ENCODE measurements at places on chromosomes 5 and 9.

DNA sequence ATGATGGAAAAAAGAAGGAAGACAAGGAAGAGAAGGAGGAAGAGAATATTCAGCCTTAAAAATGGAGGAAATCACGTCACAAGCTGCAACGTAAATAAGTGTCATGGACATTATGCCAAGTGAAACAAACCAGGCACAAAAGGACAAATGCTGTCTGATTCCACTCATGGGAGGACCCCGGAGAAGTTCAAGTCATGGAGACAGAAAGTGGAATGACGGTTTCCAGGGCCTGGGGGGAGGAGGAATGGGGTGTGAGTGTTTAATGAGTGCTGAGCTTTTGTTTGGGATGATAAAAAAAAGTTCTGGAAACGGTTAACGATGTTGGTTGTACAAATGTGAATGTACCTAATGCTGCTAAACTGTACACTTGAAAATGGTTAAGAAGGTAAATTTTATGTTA is 439.5 kb downstream of the GADD45G start:
- DNase-seq = no peak

- no peak for DNase-seq
Observed at GRCh38 chr5:35171078-35171477, 59.2 kb downstream of the PRLR start.

- DNase-seq = no peak
Observed at GRCh38 chr9:114202396-114202795, 47.1 kb downstream of the COL27A1 start.

- DNase-seq = no peak
Observed at GRCh38 chr5:95511606-95512005, 43.2 kb downstream of the SKIC3 start.

GRCh38 chr5:108720391-108720790 is 27.3 kb upstream of the FER start:
- no peak for DNase-seq

DNA sequence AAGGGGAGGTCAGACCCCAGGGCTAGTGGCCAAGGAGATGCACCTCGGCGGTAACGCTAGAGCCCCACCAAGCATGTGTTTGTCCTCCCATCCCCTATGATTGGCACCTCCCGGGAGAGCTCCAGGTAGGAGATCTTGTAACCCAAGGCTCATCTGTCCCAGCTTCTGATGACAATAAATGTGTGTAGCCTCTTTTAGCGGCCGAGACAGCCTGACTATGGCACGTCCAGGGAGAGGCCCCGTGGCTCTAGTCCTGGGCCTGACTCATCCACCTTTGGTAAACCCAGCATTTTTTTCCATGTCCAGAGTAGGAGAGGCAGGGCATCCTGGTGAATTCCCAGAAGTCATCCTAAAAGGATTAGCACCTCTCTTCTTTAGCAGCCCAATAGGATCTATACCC is 39.2 kb downstream of the IRF1 start:
- no peak for DNase-seq

DNA sequence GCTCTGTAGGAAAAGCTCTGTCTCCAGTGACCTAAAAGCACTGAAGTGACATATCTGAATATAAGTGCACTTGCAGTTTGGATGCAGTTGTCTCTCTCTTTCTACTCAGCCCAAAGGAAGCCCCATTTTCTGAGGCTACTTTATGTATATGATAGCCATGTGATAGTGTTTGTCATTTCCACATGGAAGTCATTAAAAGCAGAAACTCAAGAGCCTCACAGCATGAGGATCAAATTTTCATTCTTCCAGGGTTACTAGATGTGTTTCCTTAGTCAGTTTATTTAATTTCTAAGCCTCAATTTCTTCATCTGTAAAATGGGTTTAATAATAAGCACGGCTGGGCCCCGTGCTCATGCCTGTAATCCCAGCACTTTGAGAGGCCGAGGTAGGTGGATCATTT is 36.7 kb downstream of the RNF44 start:
- DNase-seq = no peak

DNA sequence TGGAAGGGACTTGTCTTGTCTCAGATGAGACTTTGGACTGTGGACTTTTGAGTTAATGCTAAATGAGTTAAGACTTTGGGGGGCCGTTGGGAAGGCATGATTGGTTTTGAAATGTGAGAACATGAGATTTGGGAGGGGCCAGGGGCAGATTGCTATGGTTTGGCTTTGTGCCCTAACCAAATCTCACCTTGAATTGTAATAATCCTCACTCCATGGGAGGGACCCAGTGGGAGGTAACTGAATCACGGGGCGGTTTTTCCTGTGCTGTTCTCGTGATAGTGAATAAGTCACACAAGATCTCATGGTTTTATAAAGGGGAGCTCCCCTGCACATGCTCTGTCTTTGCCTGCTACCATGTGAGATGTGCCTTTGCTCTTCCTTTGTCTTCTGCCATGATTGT is 72.1 kb downstream of the RAI14 start:
- no peak for DNase-seq

DNA sequence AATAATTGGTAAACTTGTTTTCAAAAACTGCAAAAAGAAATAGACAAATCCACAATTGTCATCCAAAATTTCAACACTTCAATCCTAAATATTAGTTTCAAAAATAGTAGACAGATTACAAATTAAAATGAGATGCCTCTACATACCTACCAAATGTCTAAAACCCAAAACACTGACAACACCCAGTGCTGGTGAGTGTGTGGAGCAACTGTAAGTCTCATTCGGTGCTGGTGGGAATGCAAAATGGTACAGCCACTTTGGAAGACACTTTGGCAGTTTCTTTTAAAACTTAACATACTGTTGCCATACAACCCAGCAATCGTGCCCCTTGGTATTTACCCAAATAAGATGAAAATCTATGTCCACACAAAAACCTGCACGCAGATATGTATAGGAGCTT is 6.7 kb downstream of the ECM2 start:
- no peak for DNase-seq

DNA sequence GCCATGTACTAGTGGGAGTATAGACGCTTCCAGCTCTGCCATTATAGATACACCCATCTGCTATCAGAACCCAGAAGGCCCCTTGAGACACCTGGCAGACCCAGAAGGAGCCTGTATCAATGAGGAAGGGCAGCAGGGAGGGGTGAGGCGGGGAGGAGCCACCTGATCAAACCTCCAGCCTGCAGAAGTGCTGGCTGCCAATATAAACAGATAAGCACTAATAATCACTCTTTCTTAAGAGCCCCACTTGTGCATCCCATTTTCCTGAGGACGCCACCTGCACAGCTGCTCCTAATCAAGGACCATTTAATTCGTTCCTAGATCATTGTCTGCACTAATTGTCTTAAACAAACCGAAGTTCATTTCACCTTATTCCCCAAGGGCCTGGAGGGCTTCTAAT is 75.0 kb upstream of the NEK6 start:
- no peak for DNase-seq

GRCh38 chr9:1531424-1531823 is 481.3 kb downstream of the DMRT2 start:
- DNase-seq = no peak

GRCh38 chr5:156922207-156922792 is 40.7 kb downstream of the TIMD4 start:
- DNase-seq = no peak

DNA sequence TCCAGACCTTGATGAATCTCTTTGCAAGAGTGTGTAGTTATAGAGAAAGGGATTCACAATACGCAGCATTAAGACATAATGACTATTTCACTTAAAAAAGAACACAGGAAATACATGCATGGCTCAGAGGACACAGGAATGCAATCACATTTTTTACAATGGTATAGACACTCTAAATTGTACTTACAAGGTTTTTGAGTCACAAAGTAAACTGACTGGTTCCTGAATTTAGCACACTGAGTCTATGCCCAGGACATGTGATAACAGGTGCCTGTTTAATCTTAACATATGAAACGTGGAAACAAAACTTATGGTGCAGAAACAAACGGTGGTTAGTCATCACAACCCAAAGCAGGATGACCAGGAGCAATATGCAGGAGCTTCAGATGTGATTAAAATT is 6.7 kb downstream of the EPB41L4A start:
- no peak for DNase-seq

- no peak for DNase-seq
Observed at GRCh38 chr5:109907731-109908130, 218.0 kb downstream of the MAN2A1 start.

DNA sequence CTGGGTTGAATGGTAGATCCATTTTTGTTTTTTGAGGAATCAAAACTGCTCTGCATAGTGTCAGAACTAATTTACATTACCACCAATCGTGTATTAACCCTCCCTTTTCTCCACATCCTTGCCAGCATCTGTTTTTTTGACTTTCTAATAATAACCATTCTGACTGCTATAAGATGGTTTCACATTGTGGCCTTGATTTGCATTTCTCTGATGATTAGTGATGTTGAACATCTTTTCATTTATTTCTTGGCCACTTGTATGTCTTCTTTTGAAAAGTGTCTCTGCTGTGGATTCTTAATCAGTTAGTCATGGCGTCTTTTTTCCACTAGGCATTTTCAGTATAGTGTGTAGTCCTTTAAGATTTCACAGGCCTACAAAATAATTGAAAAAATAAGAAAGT is 2144.3 kb upstream of the C9orf72 start:
- DNase-seq = no peak

GRCh38 chr9:32705059-32705458 is 69.6 kb upstream of the TAF1L start:
- DNase-seq = no peak

- peak; percentile 36 for DNase-seq
Observed at GRCh38 chr9:113564498-113565237, 101.1 kb downstream of the RGS3 start.

- no peak for DNase-seq
Observed at GRCh38 chr9:104386425-104387069, 117.5 kb upstream of the OR13F1 start.

DNA sequence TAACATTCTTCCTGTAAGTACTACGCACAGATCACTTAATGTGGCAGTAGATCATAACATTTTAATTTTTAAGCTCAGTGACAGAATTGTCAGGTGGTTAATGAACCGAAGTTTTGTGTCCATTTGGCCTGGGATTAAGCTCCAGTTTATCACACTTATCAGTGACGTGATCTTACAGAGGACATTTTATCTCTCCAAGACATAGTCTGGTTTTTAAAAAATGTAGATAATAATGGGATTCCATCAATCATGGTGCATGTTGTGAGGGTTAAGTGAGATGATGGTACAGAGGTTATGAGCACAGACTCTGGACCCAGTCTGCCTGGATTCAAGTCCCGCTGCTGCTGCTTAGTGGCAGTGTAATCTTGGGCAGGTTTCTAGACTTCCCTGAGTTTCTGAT is 66.0 kb upstream of the ZFAND5 start:
- DNase-seq = no peak

- DNase-seq = no peak
Observed at GRCh38 chr9:24961762-24962161, 416.1 kb upstream of the IZUMO3 start.

DNA sequence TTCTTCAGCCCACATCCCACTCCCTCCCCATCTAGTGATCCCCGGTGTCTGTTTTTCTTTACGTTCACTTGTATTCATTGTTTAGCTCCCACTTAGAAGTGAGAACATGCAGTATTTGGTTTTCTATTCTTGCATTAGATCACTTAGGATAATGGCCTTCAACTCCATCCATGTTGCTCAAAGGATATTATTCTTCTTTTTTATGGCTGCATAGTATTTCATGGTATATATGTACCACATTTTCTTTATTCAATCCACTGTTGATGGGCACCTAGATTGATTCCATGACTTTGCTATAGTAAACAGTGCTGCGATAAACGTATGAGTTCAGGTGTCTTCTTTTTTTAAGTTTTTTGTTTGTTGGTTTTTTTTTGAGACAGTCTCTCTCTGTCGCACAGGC is 29.1 kb upstream of the CCNB1 start:
- no peak for DNase-seq
